Activated CD4-positive, alpha-beta T cell treated with anti-CD3 and anti-CD28 coated beads, Interleukin-2, Interleukin-4, amounts not matched to agents 100 ng/mL and 50 ng/mL, durations not matched to agents 16 hours and 8 hours (primary cell): ENCODE measurements at places on chromosomes 11 and 22.

GRCh38 chr11:66494935-66495334 is 14.7 kb downstream of the DPP3 start:
- no peak for DNase-seq

DNA sequence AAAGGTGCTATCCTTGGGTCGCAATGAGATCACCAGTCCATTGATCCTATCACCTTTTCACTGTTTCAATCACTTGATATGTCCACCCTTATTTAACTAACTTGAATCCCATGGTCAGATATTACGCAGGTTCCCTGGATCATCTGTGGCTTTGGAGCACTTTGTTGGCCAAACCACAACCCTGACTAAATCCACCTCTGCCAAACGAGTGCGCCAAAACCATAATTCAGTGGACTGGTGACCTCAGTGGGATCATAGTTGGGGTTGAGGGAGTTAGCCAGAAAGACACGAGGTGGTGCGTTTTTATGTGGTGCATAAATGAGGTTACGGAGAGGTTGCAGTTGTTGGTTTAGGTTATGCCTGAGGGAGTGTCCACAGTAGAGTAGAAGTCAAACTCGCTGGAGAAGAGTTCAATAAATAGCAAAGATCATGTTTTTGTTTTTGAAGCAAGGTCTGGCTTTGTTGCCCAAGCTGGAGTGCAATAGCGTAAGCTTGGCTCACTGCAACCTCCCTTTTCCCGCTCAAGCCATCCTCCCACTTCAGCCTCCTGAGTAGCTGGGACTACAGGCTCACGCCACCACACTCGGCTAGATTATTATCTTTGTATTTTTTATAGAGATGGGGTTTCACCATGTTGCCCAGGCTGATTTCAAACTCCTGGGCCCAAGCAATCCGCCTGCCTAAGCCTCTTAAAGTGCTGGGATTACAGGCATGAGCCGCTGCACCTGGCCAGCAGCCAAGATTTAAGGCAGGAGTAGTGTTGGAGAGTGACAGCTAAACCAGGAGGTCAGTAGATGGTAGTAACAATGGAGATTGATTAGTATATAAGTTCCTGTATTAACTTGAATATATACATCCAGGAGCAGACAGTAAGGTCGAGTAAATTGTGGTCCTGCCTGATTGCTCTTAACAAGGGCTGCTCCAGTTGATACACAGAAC is 4.5 kb downstream of the FOXR1 start:
- no peak for DNase-seq

- no peak for DNase-seq
Observed at GRCh38 chr11:109641549-109641948, 219.6 kb downstream of the C11orf87 start.

GRCh38 chr11:129268371-129268770 is 76.2 kb upstream of the ARHGAP32 start:
- DNase-seq: no peak

GRCh38 chr22:42937164-42937843 is 77.6 kb downstream of the PACSIN2 start:
- DNase-seq: peak; percentile 49

DNA sequence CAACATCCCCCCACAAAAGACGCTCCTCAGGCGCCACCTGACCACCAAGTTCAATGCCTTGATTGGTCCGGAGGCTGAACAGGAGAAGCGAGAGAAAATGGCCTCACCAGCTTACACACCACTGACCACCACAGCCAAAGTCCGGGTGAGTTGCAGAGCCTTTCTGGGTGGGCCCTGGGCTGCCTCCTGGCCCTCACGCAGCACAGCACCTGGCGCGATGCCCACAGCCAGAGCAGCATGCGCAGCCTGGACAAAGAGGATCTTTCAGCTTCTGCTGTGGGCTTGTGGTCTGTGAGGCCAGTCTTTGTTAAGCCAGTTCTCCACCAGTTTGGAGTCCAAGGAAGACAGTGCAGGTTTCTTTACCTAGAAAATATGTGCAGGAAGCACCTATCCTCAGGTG is 21.6 kb downstream of the CYB5R2 start:
- no peak for DNase-seq

GRCh38 chr11:47356129-47356997 is 3.9 kb upstream of the MYBPC3 start:
- no peak for DNase-seq

GRCh38 chr11:9951807-9952206 is 287.9 kb downstream of the SWAP70 start:
- no peak for DNase-seq

DNA sequence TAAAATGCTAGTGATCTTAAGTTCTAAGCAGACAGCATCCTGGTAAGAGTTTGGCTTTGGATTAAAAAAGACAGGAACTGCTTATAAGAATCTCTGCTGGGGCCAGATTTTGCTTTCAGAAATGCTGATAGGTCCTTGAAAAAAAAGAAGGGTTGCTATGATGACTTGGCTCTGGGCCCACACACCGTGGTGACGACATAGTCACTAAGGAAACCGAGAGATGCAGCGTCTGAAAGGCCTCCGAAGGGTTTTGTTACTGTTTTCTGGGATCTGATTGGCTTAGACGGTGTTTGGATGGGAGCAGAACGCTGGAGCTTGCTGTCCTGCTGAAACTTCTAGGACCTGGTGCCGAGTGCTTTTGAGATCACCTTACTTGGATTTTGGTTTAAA is 8.4 kb downstream of the FAM118A start:
- DNase-seq: peak; percentile 90

DNA sequence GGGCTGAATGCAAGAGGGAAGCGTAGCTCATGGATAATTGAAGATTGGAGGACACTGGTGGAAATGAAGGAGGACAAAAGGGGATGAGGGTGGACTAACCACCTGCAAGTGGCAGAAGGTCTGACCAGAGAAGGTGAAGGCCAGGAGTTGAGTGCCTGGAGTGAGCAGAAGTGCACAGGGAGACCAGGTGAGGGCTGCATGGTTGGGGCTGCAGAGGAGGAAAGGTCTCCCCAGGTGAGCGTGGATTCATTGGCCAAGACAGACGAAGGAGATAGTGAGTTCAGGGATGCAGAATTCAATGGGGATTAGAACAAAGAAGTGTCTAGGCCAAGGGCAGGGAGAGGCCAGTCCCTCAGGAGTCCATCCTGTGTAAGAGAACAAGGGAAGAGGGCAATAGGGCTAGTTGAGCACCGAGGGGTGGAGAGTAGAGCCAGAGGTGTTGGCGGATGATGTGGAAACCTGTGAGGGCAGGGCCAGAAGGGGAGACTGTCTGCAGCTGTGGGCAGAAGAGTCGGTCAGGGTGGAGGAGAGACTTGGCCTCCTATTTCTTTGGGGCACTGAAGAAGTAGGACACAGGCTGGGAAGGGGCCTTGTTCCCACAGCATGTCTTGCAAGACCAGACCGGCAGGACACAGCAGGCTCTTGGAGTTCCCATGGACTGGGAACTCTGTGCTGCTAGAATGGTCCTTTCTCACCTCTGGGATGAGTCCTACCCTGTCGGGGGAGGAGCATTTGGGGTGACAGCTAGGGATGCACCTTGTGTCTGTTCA is 6.7 kb downstream of the TRIM29 start:
- DNase-seq: no peak

- no peak for DNase-seq
Observed at GRCh38 chr11:32478277-32478731, 43.0 kb upstream of the WT1 start.

DNA sequence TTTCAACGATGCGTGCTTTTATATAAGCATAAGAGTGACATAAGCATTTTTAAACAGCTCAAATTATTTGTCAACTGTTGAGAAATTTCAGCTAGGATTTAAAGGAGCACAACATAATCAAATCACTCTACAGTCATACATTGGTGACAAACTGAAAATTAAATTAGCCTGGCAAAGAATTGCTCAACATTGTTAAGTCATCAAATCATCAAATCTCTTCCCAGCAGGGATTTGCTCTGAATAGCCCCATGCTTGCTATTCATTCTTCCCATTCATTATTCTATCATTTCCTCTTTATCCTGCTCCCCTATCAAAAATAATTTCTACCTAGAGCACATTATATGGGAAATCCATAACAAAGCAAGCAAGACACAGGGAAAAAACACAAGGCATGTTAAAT is 198.7 kb upstream of the LUZP2 start:
- DNase-seq: no peak

GRCh38 chr22:32075997-32076760 is 33.1 kb downstream of the SLC5A1 start:
- DNase-seq: no peak
